DMS79 (cell line): ENCODE measurements at places on chromosomes 1 and 21.

DNA sequence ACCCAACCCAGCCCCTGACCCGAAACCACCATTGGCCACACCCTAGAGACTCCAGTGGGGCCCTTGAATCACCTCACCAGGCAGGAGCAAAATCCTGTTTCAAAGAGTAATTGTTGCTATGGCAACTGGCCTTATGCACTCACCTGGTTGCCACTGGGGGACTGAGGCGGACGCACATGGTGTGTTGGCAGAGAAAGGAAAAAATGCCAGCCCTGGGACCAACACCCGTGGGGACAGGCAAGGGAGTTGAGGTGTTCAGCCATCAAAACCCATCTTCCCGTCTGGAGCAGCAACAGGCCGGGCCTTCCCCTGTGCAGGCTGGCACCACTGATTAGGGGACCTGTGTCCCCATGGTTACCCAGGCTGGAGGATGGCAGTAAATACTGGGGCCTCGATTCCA, 395.8 kb upstream of the VAMP3 start:
- peak; percentile 41 for DNase-seq

DNA sequence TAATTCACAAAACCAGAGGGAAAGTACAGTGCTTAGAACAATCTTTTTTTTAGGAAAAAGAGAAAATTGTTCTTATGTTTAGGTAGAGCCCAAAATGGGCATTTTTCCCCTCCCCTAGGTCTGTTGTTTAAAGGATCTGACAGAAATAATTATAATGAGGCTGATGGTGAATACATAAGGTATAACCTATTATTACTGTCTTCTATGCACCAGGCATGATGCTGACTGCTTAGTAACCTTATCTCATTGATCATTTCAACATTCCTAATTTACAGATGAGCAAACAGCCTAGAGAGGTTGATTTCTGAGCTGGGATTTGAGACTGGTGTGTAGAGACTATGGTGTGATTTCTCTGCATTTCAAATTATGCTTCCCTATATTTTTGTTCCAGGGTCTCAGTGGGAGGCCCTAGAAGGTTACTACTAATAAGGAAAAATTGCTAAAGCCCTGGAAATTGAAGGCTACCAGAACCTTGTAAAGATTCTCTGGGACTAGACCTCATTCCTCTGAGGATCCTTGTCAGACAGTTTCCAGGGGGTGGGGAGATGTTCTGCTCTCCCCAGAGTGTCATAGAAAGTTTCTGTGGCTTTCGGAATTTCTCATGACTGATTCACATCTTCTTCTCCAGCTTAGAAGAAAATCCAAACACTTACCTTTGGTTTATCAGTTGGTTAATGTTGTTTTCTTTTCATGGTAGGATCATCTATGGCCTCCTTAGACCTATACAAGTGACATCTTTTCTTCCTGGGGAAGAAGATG, 44.9 kb downstream of the ROR1 start:
- no peak for DNase-seq

DNA sequence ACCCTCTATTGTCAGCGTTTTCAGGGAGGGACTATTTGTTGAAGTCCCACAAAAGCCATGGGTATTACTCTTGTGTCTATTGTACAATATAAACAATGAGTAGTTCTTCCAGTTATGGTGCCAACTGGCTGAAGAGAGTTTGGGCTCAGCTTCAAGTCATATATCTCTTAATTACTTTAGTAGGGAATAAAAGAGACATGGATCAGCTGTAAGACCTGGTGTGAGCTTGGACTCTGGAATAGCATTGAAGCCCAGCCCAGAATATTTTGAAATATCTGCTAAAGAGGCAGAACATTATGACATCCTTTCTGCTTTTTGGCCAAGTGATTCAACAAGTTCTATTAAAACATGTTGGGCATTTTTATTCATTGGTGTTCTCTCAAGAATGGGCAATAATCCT, 224.9 kb downstream of the BACH1 start:
- DNase-seq: no peak

GRCh38 chr1:147717706-147718097, 42.7 kb downstream of the GJA5 start:
- DNase-seq: no peak

GRCh38 chr21:24023936-24024335, 1583.3 kb downstream of the MRPL39 start:
- no peak for DNase-seq

DNA sequence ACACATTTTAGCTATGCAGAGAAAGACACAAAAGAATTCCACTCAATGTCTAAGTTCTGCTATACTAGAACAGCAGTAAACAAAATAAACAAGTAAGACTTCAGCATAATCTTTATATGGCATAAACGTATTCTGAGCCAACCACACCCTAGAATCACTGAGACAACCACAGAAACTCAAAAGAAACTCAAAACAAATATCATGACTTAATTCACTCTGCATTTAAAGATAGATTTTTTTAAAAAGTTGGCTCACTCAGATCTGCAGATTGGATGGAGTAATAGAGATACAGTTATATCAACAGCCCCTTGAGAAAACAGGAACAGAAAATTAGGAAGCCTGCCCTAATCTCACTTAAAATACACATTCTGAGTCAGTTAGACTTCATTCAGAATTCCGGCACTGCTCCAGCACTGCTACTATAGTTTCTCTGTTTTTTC, 95.0 kb downstream of the COL24A1 start:
- DNase-seq: no peak

DNA sequence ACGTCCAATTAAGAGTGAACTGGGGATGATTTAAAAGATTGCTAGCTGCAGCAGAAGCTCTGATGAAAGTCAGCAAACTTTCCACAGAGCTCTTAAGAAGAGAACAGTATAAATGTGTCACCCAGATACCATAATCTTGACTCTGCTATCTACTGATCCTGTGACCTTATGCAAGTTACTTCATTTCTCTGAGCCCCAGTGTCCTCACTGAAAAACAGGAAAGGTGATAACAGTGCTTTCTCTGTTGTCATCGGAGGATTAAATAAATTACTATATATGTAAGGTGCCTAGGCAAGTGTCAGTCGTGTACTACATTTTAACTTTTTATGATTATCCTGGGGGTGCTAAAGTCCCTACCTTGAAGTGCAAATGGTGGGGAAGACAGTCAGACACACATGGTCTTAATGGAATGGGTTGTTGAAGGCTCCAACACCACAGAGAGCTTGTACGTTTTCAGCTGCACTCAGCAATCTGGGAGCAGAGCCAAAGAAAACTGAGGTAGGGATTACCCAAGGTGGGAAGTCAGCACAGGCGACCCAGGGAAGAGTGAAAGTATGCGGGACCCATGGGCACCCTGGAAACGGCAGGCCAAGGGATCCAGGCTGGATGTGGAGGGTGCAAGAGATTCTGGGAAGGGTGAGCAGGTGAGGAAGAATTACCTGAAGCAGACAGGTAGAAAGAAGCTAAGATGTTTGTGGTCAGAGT, 82.8 kb downstream of the DTL start:
- DNase-seq: no peak

DNA sequence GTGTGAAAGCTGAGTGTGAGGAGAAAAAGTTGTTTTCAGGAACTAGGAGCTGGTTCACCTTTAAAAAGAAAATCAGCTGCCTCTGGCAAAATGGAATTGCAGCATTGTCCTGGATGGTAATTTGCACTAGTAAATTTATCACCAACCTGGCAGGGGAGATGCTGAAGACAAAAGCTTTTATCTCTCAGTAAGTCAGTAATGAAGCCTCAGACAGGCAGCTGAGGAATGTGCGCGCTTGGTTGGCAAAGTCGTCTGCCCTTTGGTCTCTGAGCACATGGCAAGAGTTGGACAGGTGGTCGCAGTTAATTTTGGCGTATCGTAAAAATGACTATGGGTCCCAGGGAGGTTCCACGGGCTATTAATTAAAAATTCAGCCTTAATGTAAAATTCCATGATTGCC, 131.9 kb downstream of the BACH1 start:
- no peak for DNase-seq

DNA sequence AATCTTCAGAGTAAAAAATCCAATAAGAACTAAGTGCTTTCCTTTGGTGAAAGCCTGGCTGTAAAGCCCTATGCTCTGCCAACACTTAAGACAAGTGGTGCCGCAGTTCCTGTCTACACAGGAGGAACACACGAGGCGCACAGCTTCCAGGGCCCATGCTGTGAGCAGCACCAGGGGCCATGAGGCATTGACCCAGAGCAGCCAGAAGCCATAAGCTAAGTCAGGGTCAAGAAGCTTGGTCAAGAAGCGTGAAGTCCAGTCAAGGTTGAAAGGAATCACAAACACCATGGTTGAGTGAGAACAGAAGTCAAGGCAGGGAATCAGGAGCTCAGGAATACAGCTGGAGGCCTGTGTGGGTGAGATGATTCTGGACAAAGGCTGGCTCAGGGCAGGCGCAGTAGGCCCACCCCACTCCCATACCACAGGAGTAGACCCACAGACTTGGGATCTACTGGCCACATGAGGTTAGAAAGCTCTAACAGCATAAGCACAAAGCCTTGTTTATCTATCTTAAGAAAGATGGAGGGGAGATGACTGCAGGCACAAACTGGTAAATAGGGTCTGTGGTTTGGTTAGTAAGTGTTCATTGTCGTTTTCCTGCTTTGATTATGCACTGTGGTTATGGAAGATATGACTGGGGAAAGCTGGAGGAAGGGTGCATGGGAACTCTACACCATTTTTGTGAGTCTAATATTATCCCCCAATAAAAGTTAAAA, 42.9 kb upstream of the RCAN3 start:
- peak; percentile 83 for DNase-seq

- DNase-seq: no peak
Measured at GRCh38 chr1:151475175-151475574, 15.9 kb upstream of the POGZ start.

GRCh38 chr1:183360473-183360872, 57.7 kb downstream of the NMNAT2 start:
- DNase-seq: no peak

DNA sequence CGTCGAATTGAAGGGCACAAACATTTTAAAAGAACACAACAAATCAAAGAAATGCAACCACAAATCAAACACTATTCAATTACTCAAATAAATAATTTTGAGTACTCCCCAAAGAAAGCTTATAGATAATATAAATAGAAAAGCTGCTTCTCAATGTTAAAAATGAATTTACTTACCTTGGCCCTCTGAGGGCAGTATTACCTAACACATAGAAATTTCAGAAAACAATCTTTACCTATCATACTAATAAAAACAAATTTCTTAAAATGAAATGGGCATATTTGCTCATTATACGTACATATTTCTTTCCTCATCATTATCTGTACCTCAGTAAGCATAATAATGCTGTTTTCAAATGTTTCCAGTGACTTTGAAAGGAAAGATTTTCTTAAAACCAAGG, 141.8 kb downstream of the AKT3 start:
- DNase-seq: no peak

GRCh38 chr1:171636141-171636540, 14.1 kb downstream of the MYOCOS start:
- no peak for DNase-seq

GRCh38 chr21:15079269-15079668, 14.5 kb upstream of the NRIP1 start:
- no peak for DNase-seq

- DNase-seq: no peak
Measured at GRCh38 chr1:22164841-22165808, 22.2 kb upstream of the WNT4 start.

GRCh38 chr1:232302376-232303221, 327.3 kb downstream of the SIPA1L2 start:
- DNase-seq: no peak

GRCh38 chr21:44010429-44010828, 1.7 kb upstream of the TRAPPC10 start:
- DNase-seq: no peak

GRCh38 chr1:101278845-101279244, 42.0 kb downstream of the S1PR1 start:
- no peak for DNase-seq

DNA sequence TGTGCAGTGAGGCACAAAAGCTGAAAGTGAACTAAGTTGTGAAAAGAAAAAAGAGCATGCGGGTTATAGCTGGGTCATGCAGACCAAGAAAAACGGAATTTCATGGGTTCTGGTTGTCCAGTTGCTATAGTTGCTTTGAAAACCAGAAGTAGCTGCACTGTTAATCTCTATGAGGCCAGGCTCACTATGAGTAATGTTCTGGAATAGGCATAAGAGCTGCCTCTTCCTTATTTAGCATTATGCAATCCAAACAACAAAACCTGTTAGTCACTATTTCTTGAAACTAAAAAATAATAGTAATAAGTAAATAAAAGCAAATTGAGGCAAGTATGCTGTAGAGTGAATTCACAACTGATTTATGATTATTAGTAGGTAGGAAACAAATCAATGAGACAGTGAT, 1383.7 kb downstream of the MRPL39 start:
- DNase-seq: no peak

GRCh38 chr1:92709738-92710137, 75.2 kb downstream of the EVI5 start:
- no peak for DNase-seq

DNA sequence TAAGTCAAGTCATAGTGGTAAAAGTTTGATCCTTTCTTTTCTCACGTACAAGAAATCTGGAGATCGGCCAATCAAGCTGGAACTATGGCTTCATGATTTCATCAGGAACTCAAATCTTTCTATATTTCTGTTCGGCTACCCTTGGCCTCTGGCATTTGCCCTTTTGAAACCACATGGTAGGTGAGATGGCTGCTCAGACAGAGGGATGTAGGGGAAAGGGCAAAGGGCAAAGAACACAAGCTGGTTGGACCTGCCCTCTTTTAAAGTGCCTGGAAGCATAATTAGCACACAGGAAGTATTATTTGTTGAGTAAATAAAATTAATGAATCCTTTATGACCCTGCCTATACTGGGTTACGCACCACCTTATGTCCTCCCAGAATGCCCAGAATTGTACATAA, 11.5 kb upstream of the RGS1 start:
- DNase-seq: no peak

DNA sequence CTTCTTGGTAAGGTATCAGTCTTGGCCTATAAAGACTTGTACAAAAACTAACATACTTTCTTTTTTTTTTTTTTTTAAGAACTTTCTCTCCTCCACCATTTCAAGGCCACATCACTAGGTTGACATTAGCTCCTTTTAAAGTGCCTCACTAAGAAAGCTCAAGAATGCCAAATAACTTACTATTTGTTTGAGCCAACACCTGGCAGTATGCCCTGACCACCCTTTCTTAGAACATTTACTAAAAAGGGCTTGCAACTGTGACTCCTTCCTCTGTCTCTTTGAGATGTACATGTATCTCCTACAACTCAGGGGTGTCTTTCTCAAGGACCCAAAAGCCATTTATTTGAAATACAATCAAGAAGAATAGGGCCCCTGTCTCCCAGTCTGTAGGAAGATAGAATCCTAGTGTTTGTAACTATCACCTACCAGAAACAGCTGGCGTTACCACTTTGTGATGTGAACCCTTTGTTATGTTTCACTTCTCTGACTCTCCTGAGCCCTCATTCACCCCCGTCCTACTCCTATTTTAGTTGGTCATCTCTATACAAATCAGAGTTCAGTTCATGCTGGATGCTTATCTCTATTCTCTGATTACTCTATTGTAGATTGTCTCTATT, 12.2 kb upstream of the SAMD13 start:
- DNase-seq: no peak

DNA sequence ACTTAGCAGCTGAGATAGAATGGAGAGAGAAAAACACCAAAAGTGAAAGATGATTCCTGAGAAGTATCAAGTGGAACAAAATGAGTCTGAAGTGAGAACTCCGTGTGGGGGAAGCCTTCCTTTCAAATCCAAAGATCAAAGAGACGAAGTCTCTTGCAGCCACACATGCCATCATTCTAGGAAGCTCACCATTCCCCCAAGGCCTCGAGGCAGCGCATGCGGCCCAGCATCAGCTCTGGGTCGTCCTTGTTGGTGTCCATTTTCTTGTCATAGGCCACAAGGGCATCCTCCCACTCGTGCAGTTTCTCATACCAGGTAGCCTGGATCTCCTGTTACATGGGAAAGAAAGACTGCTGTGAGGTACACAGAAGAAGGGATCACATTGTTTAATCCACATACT, 32.2 kb upstream of the ANGPTL7 start:
- DNase-seq: no peak
